Activated CD4-positive, alpha-beta T cell treated with anti-CD3 and anti-CD28 coated beads for 48 hours (primary cell): ENCODE measurements at places on chromosomes 12 and 14.

DNA sequence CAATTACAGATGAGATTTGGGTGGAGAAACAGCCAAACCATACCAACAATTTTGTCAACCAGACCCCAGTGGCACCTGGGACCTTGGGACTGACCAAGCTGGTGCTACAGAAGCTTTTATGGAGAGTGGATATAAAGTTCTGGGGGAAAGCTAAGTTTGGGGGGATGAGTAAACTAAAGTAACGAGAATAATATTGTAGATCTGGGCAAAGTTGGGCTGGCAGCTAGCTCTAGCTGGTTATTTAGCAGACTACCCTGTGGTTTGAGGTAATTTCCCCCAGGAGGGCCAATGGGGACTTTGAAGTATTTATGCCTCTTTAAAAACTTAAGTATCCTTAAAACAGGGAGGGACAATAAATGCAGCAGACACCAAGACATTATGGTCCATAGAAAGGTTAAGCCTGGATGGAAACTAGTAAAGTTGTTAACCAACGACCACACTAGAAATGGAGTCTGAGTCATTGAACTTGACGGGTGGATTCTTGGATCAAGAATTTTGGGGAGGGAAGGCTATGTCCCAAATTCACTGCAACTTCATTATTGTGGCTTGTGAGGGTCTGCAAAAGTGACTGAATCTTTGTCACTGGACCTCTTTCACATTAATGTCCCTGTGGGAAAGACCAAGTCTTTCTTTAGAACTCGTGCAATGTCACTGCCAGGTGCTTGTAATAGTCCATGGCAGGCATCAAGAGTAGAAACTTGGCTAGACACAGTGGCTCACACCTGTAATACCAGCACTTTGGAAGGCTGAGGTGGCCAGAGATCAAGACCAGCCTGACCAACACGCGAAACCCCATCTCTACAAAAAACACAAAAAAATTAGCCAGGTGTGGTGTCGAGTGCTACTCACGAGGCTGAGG is 48.5 kb upstream of the OR5AU1 start:
- no peak for DNase-seq

- peak; percentile 82 for DNase-seq
Measured at GRCh38 chr14:54622192-54622958, 55.4 kb downstream of the SAMD4A start.

GRCh38 chr14:64069634-64070359 is 217.0 kb downstream of the SYNE2 start:
- DNase-seq: no peak

GRCh38 chr14:92973261-92973797 is 50.4 kb downstream of the CHGA start:
- DNase-seq: peak; percentile 61

DNA sequence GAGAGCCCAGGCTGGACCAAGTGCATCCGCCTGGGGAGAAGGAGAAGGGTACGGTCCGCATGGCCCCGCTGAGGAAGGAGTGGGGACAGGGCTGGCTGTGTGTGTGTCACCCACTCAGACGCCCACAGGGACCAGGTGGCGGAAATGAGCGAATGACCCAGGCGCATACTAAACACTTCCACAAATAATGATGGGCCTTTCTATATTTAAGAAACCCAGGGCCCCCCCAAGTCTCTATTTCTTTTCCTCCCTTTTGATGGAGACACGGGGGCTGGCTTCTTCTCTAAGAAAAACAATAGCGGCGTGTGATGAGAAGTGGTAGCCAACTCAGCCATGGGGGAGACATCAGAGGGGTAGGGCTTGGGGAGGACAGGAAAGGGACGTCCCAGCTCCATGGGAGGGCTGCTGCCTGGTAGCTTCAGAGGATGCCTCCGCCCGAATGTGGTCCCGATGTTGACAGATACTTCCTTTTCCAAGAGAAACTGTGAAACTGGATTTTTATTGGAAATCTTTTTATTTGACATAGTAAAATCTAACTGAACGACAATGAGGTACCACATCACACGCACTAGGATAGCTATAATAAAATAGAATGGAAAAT is 6.3 kb upstream of the MAP1LC3B2 start:
- DNase-seq: no peak

- no peak for DNase-seq
Measured at GRCh38 chr14:66652525-66653106, 144.7 kb downstream of the GPHN start.

DNA sequence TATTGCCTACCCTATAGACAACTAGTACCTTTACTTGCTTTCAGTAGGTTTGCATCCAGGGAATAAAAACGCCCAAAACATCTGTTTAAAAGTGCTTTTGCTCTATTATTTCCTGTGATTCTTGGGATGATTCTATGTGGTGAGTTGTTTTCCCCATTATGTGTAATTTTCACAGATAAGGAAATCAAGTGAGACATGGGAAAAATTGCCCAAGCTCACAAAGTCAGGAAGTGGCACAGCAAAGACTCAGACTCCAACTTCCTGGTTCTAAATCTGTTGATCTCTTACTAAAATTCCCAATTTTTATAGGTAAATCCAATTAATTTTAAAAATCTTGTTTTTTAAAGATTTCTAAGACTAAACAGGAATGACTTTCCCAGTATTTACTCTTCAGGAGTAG is 39.0 kb downstream of the NID2 start:
- DNase-seq: no peak

GRCh38 chr12:7751394-7751793 is 4.2 kb upstream of the CLEC4C start:
- no peak for DNase-seq
